Trophoblast cell (in vitro differentiated cells and primary cell): ENCODE measurements at places on chromosomes 3 and 15.

GRCh38 chr15:68770216-68770615 is 50.5 kb downstream of the ANP32A start:
- DNase-seq: no peak

GRCh38 chr15:80752204-80752603 is 27.0 kb upstream of the CEMIP start:
- DNase-seq: no peak

DNA sequence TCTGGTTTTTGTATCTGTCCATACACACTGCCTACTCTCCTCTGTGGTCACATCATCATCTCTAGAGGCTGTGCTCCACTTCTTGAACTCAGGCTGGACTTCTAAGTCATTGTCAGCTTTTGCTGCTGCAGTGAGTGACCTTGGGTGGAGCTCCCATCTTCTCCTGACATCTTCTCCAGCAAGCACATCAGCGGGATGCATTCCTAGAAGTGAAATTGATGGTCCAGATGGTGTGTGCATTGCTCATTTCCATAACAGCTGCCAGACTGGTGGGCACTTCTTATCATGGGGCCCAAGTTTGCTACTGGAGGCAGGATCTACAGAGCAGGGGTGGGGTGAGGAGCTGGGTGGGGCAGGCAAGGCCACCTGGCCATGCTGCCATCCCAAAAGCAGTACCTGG is 109.9 kb downstream of the DNAJB8 start:
- no peak for DNase-seq

GRCh38 chr3:63960048-63960711 is 48.0 kb upstream of the SCAANT1 start:
- DNase-seq: no peak

- DNase-seq: no peak
Observed at GRCh38 chr3:182261041-182261440, 532.3 kb upstream of the ATP11B start.

DNA sequence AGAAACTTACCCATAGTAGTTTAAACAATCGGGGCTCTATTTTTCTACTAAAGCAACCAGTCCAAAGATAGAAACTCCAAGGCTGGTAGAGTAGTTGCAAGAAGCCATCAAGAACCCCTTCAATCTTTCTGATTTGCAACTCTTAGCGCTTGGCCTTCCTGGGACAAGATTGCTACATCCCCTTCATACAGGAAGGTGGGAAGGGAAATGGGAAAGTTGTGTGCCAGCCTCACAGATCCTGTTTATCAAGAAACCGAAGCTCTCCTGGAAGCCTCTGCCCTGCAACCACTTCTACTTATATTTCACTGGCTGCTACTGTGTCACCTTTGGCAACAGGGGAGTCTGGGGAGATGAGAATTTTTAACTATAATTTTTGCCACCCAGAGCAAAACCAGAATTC is 46.2 kb downstream of the OSBPL10 start:
- DNase-seq: no peak

- no peak for DNase-seq
Observed at GRCh38 chr3:39282057-39282456, 2.2 kb upstream of the CX3CR1 start.

- DNase-seq: no peak
Observed at GRCh38 chr3:82224661-82225060, 463.2 kb upstream of the GBE1 start.

DNA sequence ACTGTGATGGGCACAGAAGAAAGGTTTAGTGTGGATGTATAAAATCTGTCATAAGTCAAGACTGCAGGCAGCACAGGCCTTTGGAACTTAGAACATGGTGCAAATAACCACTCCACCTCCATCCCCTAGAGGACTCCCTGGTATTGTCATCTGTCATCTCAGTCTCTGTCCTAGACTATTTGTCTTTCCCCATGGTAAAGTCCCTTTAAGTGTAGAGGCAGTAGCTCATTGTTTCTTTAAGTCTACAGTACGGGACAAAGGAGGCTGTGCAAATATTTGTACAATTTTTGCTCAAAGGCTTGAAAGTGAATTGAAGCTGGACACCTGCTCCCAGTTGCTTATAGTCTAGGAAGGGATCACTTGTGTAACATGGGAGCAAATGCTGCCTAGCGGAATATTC is 3.2 kb upstream of the PXYLP1 start:
- no peak for DNase-seq

- DNase-seq: no peak
Observed at GRCh38 chr15:65638681-65639089, 16.9 kb downstream of the SLC24A1 start.

- DNase-seq: no peak
Observed at GRCh38 chr3:59482684-59483083, 432.9 kb upstream of the CFAP20DC start.

DNA sequence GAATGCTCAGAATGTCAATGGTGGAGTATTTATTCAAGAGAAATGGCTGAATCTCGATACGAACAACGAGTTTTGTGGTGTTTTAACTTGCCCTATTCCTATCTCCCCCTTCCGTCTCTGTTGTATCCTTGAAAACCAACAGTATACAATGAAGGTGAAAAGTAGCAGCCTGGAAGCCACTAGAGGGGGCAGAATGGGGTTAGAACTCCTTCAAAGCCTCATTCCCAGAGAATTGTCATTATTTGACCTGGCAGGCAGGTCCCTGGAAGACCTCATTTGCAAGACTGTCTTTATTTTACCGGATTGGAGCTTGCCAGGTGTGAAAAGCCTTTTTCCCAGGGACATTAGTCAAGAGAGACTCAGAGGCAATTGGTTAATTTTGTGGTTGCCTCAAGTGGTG is 139.4 kb downstream of the LRRC28 start:
- DNase-seq: no peak

DNA sequence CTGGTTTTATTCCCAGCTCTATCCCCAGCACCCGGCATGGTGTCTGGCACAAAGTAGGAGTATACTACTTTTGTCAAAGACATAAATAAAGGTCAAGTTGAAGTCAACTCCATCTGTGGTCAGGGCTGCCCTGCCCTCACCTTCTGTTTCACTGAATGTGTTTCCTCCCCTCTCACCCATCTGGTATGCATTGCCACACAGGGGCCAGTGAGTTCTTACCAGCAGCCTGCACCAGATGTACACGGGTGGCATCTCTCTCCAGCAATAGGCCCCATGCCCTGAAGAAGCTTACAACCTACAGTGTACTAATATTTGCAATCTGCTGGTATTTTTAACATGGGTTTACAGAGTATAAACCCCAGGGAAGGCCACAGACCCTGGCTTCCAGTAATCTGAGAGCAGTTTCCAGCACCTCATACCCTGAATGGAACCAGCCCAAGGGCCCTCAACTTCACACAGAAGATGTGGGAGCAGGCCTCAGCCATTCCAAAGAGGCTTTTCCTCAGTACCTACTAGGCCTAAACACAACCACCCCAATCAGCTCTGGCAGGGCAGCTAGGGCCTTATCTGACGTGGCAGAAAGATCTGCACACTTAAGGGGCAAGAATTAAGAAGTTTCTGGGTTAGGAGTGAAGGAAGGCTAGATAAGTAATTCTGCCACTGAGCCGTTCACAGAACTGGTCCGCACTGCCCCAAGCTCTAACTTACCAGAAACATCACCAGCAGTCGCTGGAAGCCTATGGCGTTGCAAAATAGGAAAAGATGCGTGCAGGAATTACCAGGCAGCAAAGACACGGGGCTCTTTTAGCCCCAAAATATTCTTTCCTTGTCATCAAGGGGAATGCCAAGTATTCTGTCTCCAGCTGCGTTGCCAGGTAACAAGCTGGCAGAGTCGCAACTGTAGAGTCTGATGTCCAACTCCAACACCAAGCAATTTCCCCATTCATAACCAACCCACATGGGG is 2.1 kb downstream of the IDH2 start:
- DNase-seq: peak; percentile 93

- no peak for DNase-seq
Observed at GRCh38 chr15:100711516-100712021, 109.2 kb downstream of the ASB7 start.

DNA sequence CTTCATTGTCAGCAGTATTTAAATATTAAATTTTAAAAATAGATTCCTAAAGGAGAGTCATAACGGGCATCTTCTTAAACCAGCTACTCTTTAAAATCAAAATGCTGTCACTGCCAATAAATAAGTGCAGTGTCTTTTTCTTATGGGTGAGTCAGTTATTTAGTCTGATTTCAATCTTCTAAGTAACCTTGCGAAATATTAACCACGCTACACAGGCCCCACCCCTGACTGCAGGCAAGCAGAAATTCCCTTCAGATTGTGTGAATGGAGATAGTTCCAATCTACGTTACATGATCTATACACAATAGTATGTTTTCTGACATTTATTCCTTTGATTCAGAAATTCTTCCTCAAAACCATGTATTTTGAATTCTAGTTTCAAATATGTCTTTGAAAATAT is 141.5 kb downstream of the GADL1 start:
- peak; percentile 83 for DNase-seq

- no peak for DNase-seq
Observed at GRCh38 chr3:103085465-103085864, 650.6 kb downstream of the ZPLD1 start.

GRCh38 chr3:8837162-8837561 is 67.7 kb upstream of the OXTR start:
- DNase-seq: no peak

DNA sequence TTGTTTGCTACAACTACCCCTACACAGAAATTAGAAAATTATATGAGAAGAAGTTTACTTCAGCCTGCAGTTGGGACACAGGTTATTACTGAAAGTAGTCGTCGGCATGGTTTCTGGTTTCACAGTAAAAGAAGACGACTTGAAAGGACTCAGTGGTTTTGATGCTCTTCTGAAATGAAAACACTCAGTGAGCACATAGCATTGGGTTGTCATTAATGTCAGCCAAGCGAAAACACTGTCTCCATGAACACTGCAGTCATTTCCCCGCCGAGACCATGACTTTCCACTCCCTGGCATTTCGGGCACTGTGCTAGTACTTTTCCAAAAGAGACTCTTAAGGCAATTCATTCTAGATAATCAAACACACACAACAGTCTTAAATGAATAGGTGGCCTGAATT is 69.2 kb upstream of the ICE2 start:
- no peak for DNase-seq

GRCh38 chr3:177652556-177653291 is 455.4 kb upstream of the TBL1XR1 start:
- DNase-seq: no peak

DNA sequence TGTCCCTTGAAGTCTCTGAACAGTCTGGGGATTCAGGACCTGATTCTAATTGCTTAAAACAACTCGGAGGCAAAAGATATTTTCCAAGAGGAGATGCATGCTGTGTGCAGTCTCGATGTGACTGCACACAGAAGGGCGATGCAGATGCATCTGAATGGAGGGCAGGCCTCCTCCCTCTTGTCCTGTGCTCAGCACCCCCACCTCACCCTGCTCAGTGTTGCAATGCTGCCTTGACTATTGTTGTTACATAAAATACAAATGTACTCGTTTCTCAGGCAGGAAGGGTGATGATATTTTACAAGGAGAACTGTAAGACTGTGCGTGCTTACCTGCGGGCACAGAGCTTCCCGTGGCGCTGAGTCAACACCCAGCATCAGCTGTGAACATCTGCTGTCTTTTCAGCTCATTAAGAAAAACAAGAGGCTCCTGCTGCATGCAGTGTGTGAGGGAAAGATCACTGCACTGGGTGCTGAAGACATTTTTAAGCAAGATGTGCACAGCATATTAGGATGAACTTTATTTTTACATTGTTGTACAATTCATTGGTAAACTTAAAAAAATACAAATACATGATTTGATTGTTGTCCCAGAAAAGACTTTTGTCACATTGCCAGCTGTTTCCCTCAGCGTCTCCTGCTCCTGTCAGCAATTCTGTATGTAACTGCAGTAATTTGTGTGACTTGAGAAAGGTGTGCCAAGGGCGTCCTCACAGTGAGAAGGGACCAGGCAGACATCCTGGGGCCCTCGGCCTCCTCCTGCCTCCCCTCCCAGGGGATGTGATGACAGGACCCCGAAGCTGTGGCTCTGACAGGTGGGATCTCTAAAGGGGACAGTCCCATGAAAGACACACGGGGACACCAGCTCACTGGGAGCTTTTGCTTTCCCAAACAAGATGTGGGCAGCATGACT is 56.3 kb upstream of the RPL32 start:
- DNase-seq: peak; percentile 79

GRCh38 chr3:32117320-32117719 is 10.9 kb downstream of the GPD1L start:
- no peak for DNase-seq

- no peak for DNase-seq
Observed at GRCh38 chr3:43411429-43411828, 125.1 kb downstream of the SNRK start.

DNA sequence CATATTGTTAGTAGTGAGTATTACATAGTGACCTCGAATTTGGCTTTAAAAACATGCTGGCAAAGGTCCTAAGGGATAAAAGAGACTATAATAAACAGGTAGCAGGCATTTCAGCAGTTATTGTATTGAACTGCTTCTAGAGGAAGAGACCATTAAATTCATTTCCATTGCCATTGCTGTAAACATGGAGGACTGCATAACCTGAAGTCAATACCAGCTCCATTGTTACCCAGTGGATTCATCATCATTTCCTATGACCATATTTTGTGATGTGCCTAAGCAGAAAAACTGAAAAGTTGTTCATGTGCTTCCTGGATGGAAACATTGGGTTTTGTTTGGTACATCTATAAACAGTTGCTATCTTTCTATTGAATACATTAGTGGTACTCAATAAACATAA is 482.5 kb upstream of the UBE2E2 start:
- no peak for DNase-seq

- DNase-seq: peak; percentile 82
Observed at GRCh38 chr15:49831206-49831965, 210.5 kb downstream of the DTWD1 start.

- DNase-seq: no peak
Observed at GRCh38 chr3:151467069-151467468, 6.2 kb upstream of the IGSF10 start.

GRCh38 chr3:38588995-38589937 is 60.2 kb downstream of the SCN5A start:
- DNase-seq: no peak

DNA sequence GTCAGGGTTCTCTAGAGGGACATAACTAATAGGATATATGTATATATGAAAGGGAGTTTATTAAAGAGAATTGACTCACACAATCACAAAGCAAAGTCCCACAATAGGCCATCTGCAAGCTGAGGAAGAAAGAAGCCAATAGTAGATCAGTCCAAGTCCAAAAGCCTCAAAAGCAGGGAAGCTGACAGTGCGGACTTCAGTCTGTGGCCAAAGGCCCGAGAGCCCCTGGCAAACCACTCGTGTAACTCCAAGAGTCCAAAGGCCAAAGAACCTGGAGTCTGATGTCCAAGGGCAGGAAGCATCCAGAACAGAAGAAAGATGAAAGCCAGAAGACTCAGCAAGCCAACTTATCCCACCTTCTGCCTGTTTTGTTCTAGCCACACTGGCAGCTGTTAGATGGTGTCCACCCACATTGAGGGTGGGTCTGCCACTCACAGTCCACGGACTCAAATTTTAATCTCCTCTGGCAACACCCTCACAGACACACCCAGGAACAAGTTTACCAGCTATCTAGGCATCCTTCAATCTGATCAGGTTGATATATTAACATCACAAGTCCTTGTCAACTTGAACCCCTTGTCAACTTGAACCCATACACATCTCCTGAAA is 54.2 kb upstream of the ACAD9 start:
- no peak for DNase-seq
